ENCODE measurements at places on chromosomes 6 and 20.

GRCh38 chr6:72140795-72141194 is 254.4 kb downstream of the RIMS1 start:
- no peak for DNase-seq

DNA sequence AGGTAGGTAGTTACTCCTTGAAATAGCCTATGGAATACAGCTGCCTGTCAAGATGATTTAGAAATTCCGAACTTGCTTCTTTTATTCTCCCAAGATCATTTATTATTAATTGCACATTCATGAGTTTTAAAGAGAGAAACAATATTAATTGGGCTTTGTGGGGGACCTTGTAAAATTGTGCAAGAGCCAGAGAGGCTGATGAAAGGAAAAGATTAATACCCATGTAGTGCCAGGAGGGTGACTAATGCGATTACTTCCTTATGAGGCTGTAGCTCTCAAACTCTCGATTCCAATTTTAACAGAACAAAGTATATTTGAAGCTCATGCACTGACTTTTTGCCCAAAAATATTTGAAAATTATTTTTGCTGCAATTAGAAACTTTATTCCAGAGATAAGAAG is 423.8 kb upstream of the ID4 start:
- no peak for DNase-seq

DNA sequence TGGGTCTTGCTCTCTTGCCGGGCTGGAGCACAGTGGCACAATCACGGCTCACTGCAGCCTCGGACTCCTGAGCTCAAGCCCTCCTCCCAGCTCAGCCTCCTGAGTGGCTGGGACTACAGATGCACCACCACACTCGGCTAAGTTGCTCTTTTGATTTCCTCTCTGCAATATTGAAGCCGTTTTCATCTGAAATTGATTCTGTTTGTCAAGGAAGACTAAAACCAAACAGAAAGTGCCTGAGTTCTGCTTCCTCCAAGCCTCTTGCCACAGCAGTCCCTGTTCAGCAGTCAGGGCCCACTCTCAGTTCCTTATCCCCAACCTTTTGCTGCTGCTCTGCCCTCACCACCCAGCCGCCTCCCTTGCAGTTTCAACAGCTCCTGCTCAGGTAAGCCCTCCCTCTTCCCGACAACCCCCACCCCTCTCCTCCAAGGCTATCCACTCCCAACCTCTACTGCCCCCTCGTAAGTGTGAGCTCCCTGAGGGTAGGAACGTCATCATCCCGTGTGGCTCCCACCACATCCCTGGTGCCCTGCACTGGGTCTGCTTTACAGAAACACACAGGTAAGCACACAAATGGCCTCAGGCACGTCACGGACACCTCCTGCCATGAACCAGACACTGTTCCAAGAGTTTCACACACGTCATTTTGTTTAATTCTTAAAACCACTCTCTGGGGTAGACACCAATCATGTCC is 70.7 kb upstream of the TAB2 start:
- DNase-seq: no peak

DNA sequence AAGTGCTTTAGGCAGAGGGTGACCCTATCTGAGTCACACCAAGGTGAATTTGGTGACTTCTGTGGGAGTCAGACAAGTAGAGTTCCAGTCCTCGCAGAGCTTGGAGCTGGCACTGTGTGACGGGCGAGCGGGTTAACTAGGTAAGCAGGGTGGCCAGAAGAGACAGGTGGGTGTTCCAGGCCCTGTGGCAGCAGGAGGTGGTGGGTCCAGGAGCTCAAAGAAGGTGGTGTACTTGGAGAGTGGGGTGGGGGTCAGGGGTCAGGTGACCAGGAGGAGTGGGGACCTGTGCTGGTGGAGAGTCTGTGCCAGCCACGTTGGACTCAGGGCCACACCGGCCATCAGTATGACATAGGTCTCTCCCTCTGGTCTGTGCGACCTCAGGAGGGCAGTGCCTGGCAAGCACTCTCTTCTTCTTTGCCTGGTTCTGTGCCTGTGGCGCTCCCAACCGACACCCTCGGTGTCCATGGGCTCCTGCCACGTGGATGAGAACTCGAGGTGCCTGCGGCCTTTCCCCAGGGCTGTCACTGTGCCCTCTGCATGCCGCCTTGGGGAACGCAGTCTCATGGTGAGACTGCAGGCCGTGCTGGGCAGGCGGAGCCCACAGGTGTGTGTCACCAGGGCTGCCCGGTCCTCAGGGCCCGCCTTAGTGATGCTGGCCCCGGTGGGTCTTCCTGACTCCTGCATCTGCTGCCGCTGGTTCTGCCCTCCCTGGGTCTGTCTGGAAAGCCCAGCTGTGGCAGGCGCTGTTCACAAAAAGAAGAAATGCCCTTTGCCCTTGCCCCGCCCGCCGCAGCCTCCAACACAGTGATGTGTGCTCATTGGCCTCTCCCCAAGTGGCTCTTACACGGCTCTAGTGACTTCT is 1.6 kb downstream of the MRGBP start:
- DNase-seq: no peak

DNA sequence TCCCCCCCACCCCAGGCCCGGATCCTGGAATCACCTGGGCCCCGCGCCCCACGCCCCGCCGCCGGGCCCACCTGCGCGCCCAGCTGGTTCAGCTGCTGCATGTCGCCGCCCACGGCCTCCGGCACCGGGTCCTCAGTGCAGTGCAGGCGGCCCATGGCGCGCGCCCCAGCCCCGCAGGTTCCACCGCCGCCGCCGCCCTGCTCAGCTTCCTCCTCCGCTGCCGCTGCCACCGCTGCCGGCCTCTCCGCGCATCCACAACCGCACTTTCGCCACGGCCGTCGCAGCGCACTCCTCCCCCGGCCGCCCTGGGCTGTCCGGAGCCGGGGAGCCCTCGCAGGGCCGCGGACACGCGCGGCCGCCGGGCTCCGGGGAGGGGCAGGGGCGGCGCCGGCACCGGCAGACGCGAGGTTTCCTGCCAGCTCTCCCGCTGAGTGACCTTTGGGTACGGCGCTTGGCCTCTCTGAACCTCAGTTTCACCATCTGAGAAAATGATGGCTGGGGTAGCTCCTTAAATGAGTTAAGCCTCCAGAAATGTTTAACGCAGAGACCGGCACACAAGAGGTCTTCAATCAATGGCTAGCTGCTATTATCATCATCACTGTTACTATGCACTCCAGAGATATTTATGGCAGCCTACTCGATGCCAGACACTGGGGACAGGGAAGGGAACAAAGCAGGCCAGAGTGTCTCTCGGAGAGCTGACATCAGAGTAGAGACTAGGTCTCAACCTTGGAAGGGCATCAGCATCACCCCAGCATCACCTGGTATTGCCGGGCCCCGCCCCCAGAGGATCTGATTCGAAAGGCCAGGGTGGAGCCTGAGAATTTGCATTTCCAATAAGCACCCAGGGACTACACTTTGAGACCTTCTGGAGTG is at the start of gene COMMD7:
Gene COMMD7, minus strand, starts transcription at position 231 of the 876 bp plus-strand sequence. Its CDS starts 76 bp downstream, at position 155.
- DNase-seq: peak; percentile 75

DNA sequence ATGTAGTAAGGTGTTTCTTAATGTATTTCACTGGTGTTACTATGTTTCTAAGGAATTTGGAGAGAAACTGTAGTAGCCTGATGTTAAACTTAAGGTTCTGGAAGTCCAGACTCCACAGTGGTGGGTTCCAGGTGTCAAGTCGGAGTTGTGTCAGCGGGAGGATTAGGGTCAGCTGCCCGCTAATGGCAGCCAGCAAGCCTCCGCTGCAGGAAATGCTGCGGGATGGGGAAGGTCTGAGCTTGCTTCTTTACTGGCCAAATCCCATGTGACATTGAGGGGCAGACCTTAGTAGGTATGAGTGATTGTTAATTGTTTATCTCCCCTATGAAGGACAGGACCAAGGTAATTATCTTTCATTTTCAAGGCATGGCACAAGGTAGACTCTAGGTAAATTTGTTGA is 3.7 kb upstream of the ARID1B start:
- no peak for DNase-seq

DNA sequence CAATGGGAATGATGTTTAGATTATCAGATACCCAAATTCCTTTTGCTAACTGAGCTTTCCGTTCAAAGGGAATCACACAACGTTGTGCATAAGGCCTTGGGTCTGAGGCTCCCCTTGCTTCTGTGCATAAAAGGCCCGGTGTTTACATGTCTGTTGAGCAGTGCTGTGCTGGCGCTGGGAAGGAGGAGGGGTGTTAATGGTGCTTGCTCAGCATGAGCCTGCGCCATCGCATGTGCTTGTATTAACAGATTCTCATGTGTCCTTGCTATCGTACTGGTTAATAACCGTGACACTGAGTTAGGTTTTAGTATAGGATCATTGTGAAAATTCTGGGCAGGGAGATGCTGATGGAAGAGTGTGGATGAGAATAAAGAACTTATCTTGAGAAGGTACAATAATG is 62.3 kb upstream of the TRAF3IP2 start:
- DNase-seq: no peak

DNA sequence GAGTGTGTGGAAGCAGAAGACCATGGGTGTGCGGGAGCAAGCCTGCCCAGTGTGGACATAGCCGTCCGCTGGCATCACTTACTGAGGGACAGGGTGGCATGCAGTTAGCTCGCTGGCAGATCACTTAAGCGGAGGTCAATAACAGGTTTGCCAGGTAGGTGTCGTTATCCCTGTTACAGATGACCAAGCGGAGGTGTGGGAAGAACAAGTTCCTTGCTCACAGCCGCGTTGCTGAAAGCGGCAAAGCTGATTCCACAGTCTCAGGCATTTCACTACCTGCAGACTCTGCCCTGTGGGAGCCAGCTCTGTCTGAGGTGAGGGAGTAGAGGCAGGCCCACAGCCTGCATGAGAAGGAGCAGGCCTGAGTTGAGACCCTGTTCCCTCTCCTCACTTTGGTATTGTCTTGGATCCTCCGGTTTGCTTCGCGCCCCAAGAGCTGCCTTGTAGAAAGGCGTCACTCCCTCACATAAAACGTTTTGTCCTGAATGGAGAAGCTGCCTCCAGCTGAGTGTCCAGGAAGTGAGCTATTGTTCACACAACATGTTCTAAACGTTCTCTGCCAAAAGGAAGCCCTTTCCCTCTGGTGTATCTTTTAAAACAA is 96.9 kb downstream of the TCP11 start:
- DNase-seq: no peak

DNA sequence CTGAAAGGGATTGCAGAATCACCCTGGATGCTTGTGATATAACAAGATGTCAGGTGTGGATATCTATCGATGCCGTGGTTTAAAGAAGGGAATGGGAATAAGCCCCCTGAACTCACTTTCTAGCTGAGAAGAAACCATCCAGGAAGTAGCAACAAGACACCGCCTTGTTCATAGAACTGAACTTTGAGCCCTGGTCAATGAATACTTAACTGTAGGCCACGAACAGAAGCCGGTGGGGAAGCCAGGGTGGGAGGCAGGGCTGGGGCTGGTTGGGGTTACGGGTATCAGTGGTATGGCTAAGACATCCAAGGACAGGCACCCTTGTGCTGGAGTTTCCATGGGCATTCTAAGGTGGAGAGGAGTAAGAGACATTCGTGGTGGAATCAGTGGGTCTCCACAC is 61.0 kb downstream of the UST start:
- DNase-seq: no peak

DNA sequence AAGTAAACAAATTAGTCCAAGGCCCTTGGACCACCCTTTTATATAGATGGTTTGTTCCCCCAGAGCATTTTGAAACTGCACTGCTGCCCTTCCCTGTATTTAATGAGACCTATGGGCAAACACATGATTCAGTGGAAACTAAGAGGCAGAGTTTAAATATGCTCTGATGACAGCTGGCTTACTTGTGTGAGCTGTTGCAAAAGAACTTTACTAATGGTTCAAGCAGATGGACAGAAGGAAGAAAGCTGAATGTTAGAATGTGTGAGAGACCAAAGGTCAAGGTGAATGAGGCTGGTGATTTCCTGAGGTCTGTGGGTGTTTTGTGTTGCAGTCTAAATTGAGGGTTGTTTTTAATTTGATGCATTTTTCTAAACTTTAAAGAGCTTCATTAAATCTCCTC is 123.0 kb upstream of the CEP162 start:
- no peak for DNase-seq

DNA sequence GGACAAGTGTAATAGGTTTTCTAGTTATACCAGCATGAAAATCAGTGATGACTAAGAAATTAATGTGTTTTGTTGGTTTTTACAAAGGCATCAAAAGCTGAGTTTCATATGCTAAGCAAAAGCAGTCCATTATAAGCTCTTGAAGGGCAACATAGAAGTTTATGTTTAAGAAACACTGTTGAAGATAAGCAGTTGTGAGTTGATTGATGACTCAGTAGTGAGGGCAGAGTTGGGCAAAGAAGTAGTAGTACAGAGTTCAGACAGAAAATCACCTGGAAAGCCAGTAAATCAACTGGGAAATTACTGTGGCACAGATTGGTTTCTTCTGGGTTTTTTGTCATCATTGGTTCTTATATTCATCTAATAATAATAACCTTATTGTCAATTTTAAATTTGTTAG is 78.0 kb upstream of the SMIM8 start:
- DNase-seq: no peak
